Activated CD8-positive, alpha-beta memory T cell treated with anti-CD3 and anti-CD28 coated beads for 4 hours (primary cell): ENCODE measurements at places on chromosomes 5 and 9.

DNA sequence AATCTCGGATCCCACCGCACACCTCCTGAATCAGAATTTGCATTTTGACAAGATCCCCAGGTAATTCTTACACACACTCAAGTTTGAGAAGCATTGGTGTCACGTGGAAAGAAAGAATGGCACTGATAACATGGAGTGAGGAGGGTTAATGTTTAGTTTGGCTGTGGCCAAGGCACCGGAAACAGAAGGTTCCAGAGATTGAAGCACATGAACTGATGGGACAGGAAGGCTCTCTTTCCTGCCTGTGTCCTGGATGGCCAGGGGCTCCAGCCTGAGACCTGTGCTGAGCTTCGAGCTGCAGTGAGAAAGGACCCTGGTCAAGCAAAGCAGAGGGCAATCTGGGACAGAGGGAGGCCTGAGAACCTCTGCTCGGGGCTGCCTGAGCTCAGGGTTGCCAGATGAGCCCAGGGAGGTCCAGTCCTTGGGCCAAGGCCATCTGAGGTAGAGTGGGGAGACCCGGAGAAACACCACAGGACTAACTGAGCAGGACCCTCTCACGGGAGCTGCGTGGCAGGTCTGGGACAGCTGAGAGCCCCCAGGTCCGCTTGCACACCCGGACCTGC lies 27.3 kb downstream of the AFAP1L1 start:
- DNase-seq: no peak

- DNase-seq: no peak
Observed at GRCh38 chr9:127711226-127711701, 4.2 kb downstream of the PTRH1 start.

DNA sequence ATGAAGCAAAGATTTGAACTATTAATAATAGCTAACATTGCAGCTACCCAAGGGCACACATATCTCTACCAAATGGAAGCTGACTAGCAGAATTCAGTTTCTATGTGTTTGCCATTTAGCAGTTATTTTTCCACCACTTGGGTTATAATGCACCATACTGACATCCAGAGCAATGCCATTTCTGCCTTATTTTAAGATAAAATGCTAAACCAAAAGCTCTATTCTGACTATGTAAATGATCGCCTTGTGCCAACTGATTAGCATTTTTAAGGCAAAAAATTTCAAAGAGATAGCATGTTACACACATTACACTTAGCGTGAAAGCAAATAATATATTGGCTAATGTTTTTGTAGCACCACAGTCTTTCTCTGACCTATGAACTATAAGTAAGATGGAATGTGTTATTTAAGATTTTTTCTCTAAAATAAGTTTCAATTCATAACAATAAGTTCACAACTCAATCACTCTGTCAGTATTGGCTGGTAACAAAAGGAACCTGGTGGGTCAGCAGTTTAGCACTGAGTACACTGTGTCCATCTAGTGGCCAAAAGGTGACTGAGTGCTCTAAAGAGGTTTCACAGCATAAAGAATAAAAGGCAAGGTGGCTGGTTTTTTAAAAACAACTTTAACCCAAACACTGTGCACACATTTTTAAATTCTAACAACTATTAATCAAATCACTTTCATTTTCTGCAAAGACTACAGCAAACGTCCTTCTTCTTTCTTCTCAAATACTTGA lies 443.5 kb downstream of the PDE4D start:
- no peak for DNase-seq

GRCh38 chr9:129649726-129650679 lies 8.1 kb upstream of the ASB6 start:
- no peak for DNase-seq

DNA sequence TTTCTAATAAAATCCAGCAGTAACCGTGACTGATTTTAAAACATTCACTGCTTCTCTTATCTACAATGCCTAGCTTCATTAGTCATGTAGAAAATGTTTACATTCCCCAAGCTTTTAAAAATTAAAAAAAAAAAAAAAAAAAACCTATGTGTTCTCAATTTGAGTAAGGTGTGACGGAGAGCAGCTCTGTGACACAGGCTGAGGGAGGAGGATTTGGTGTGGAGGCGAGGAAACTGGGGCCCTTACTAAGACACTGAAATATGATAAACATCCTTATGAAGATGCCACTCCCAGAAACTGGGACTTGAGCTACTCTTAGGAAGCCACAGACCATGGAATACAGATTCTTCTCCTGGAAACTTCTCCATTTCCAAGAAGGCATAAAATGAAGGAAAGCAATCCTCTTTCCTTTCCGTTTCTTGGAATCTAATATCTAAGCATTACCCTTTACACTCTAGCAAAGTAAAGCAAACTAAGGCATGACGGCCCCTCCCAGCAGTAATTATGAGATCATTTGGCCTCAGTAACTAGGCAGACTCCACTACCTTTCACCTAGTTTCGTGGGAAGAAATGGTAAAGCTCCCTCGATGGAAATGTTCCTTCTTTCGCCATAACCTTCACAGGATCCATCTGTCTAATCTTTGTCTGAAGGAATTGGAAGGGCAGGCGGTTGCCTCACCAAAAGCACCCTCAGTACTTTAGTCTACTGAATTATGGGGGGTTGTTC lies 23.5 kb downstream of the GRAMD2B start:
- DNase-seq: no peak

- DNase-seq: no peak
Observed at GRCh38 chr9:85528142-85528541, 213.6 kb downstream of the AGTPBP1 start.

DNA sequence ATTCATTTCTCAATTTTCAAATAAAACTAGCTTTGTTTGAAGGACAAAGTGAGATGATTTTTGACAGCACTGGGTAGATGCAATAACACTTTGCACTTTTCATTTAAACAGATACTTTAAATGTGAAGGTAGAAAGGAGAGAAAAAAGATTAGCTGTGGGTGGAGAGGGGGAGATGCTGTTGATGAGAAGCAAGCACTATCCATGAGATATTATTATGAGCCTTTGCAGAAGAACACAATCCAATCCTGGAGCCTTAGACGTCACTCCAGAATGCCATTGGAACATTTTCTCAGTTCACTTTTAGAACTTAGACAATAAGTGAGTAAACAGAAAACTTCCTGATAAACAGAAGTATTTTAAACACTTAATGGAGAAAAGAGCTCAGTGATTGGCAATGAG lies 351.1 kb downstream of the ARHGEF28 start:
- no peak for DNase-seq

DNA sequence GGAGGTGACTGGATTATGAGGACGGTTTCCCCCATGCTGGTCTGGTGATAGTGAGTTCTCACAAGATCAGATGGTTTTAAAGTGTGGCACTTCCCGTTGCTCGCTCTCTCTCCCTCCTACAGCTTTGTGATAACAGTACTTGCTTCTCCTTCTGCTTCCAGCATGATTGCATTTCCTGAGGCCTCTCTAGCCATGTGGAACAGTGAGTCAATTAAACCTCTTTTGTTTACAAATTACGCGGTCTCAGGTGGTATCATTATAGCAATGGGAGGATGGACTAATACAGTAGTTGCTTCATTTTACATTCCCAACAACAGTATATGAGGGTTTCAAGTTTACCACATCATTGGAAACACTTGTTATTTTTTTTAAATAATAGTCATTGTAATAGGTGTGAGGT lies 937.3 kb upstream of the ARRDC3 start:
- DNase-seq: no peak

- DNase-seq: no peak
Observed at GRCh38 chr5:22354956-22355355, 498.2 kb downstream of the CDH12 start.

DNA sequence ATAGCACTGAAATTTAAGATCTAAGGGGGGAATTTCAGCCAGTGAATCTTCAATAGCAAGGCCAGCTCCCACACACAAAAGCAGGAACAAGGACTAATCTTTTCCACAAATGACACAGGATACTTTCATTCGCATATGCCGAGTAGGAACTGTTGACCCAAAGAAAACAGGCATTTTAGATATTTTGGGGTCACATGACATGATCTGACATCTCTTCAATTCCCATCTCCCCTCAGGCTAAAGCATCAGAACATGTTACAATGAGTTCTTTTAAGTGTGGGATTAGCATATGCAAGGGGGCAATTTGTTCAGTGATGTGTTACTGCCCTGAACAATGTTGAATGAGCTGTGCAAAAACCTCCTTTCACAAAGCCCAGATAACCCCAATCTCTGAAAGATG lies 68.2 kb downstream of the TLE1 start:
- no peak for DNase-seq

DNA sequence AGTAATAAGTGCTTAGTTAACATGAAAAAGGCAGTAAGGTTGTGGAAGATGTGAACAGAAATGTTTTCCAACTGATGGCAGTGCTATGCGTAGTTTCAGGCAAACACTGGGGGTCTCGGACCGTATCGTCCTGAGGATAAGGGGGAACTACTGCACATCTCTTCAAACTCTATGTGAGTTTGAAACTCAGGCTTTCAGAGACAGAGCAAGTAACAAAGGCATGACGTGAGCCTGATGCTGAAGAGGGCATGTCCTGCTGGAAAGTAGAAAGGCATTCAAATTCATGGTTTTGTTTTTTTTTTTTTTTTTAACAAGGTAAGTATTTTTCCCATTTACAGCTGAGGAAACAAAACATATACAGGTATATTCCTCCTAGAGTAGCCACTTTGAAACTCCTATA lies 59.9 kb downstream of the TRIM36 start:
- no peak for DNase-seq

GRCh38 chr5:98588215-98588614 lies 185.2 kb upstream of the RGMB start:
- DNase-seq: no peak

- no peak for DNase-seq
Observed at GRCh38 chr9:27473111-27473529, 51.0 kb upstream of the IFNK start.

DNA sequence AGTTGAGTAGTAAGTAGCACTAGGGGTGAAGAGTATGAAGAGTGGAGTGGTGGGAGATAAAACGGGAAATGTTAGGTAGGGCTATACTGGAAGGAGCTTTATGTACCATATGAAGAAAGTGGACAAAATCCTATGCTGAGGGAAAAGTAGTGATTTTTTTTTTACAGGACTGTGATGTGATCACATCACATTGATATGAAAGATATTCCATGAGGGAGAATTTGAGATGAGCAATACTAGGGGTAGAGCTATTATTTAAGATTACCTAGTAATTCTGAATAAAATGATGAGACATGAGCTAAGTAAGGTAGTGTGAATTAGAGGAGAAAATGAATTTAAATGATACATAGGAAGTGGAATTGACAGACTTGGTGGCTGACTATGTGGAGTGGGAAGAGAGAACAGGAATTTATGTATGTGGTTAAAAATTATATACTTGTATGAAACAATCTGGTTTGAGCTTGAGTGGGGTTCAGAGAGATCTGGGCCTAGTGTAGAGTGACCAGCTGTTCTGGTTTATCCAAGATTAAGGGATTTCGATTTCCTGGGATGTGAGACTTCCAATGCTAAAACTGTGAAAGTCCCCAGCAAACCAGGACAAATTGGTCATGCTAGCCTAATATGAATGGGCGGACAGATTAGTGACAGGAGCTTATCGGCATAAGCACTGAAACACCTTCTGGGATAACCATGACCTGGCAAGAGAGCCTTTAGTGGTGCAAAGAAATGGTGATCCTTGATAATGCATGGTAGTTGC lies 29.3 kb upstream of the STOM start:
- no peak for DNase-seq

GRCh38 chr5:143302341-143303045 lies 101.0 kb downstream of the NR3C1 start:
- no peak for DNase-seq

DNA sequence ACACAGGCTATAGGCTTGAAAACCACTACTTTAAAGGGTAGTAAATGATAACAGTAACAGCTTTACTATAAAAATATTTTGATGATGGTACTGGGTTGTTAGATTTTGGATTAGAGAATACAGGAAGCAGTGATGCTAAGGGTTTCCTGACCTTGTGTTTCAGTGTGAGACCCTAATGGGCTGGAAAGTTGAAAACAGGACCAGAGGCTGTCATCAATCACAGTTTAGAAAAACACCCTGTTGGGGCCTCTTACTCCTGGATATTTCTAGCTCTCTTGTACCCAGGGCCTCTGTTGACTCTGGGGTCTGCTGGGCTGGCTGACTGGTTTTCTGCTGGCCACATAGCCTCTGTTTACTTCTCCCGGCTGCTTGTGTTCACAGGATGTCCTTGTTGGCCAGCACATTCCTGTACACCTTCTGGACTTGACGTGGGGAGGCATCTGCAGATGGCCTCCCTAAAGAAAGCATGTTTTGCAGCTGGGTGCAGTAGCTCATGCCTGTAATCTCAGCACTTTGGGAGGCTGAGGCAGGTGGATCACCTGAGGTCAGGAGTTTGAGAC lies 21.5 kb downstream of the ACER2 start:
- DNase-seq: no peak

- no peak for DNase-seq
Observed at GRCh38 chr5:135473956-135474670, 22.0 kb upstream of the TIFAB start.

GRCh38 chr5:61731946-61732314 lies 399.9 kb downstream of the ZSWIM6 start:
- DNase-seq: no peak

- no peak for DNase-seq
Observed at GRCh38 chr5:68021916-68022315, 193.6 kb upstream of the PIK3R1 start.

GRCh38 chr5:72647806-72648205 lies 140.6 kb upstream of the ZNF366 start:
- DNase-seq: no peak

- no peak for DNase-seq
Observed at GRCh38 chr9:125024917-125025316, 84.0 kb upstream of the GOLGA1 start.

DNA sequence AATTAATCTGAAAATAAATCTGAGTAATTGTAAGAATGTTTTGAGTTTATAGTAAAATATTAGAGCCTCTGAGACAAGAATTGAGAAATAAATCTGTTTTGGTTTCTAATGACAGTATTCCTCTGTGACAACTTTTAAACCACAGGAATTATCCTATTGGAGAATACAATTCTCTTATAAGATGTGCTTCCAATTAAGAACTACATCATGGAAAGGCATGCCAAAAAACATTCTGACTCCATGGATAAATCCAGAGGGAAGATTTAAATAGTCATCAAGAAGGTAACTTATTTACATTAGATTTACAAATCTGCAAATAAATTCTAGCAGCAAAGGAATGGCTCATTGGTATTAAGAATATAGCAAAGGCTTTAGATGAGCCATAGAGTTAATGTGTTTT lies 178.3 kb upstream of the ACOT12 start:
- DNase-seq: no peak

GRCh38 chr9:15138357-15138686 lies 168.7 kb downstream of the TTC39B start:
- DNase-seq: no peak

- no peak for DNase-seq
Observed at GRCh38 chr9:69499407-69499806, 172.8 kb downstream of the APBA1 start.
